Aorta (tissue), 5 donors: ENCODE measurements at places on chromosomes 7 and 10. TPM values are rescaled to one million over a fixed set of nuclear protein-coding genes. Genes with fewer than 3 reads are reported as not detected.
A peak's percentile ranks its signal among the peaks of the same experiment; 100 is the strongest.

KIF20B gene
- 6.2 TPM for total RNA-seq

GRCh38 chr10:14526326-14526725 lies 195.6 kb upstream of the FRMD4A start:
- DNase-seq, result no peak
- H3K27ac ChIP-seq, result no peak overlapping the region
- H3K4me3 ChIP-seq, result no peak overlapping the region
- H3K4me1 ChIP-seq, result no peaks in the 10 kb centered on the region
- no peaks in the 10 kb centered on the region for H3K36me3 ChIP-seq

GRCh38 chr10:125691160-125691981 lies 8.4 kb upstream of the TEX36 start:
- no peaks in the 10 kb centered on the region for H3K36me3 ChIP-seq
- no peaks in the 10 kb centered on the region for H3K27me3 ChIP-seq
- no peak overlapping the region for H3K27ac ChIP-seq
- H3K4me1 ChIP-seq, result no peaks in the 10 kb centered on the region

DNA sequence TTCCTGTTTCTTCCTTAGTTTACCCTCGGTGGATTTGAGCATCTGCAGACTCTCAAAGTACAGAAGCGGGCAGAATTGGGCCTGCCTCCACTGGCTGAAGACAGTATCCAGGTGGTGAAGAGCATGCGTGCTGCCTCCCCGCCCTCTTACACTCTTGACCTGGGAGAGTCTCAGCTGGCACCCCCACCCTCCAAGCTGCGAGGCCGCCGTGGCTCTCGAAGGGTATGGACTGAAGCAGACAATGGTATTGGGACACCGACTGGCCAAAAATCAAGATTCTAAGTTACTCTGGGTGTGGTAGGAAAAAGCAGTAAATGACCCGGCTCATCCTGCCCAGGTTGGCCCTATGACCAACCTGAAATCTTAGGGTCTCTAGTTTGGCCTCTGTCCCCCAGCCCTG lies 22.2 kb downstream of the STRIP2 start:
- H3K27ac ChIP-seq, result no peak overlapping the region
- H3K36me3 ChIP-seq, result no peaks in the 10 kb centered on the region
- no peaks in the 10 kb centered on the region for H3K4me1 ChIP-seq
- no peak overlapping the region for H3K4me3 ChIP-seq
- DNase-seq, result no peak
- no peaks in the 10 kb centered on the region for H3K27me3 ChIP-seq

- no peak overlapping the region for H3K4me3 ChIP-seq
- no peaks in the 10 kb centered on the region for H3K36me3 ChIP-seq
- H3K4me1 ChIP-seq, result no peaks in the 10 kb centered on the region
- peak; percentile 79 for DNase-seq
- H3K27me3 ChIP-seq, result no peaks in the 10 kb centered on the region
Observed at GRCh38 chr10:3494131-3494837, 290.7 kb downstream of the KLF6 start.

DNA sequence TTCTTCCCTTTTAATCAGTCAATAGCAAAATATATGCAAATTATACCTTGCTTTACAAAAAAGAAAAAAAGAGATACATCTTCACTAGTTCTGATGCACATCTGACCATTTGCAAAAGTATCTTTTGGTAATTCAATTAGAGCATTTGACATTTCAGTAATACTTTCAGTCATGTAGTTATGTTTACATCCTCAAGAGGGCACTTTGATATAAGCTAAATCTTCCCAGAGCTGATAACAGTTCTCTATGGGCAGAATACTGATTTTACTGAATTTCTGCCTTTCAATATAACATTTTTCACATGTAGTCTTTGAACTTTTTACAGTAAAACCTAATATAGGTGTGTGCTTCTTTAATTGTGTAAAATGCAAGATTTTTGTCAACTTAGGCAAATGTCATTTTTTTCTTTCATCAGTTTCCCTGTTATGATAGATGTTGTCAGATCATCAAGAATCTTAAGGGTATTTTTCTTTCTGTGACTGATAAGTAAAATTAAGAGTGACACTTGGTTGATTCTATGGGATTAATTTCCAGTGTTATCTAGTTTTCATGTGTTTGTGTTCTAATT lies 703.5 kb upstream of the SEMA3D start:
- no peaks in the 10 kb centered on the region for H3K4me1 ChIP-seq
- H3K4me3 ChIP-seq, result no peak overlapping the region
- no peaks in the 10 kb centered on the region for H3K36me3 ChIP-seq
- H3K27me3 ChIP-seq, result no peaks in the 10 kb centered on the region
- H3K27ac ChIP-seq, result no peak overlapping the region
- DNase-seq, result no peak
